ENCODE measurements at places on chromosomes 1 and 21.
A peak's percentile ranks its signal among the peaks of the same experiment; 100 is the strongest.

- DNase-seq: no peak
Observed at GRCh38 chr1:200564319-200564718, 56.2 kb downstream of the KIF14 start.

DNA sequence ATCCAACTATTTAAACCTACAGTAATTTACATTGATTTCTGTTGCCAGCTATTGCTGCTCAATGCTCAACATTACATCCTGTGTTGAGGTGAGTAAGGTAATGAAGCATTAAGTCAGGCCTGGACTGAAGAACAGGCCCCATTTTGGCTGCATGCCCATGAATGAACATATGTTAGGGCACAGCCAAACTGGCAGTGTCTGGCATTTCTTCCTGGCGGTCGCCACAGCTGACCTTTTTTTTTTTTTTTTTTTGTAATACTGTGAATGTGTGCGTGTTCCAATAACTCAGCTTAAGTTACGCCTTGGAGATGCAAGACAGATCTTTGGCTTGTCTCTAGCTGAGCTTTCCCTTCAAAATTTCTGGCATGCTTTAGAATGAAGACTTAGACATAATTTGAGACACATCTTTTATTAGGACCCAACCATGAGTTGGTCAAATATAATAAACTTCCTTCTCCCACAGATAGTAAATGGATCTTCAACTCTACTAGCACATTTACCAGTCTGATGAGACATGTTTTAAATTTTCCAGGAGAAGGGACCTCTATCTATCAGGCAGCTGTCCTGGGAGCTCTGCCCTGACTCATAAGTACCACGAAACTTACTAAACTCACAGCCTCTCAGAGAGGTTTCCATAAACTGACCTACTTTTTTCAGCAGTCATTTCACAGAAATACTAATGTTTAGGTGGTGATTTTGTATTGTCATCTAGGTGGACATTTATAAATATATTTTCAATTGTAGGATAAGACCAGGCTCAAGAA lies 341.1 kb upstream of the RUNX1 start:
- peak; percentile 50 for DNase-seq

GRCh38 chr1:195113471-195113870 lies 1494.8 kb downstream of the KCNT2 start:
- DNase-seq: no peak

GRCh38 chr1:208951908-208952307 lies 631.6 kb upstream of the CAMK1G start:
- no peak for DNase-seq

DNA sequence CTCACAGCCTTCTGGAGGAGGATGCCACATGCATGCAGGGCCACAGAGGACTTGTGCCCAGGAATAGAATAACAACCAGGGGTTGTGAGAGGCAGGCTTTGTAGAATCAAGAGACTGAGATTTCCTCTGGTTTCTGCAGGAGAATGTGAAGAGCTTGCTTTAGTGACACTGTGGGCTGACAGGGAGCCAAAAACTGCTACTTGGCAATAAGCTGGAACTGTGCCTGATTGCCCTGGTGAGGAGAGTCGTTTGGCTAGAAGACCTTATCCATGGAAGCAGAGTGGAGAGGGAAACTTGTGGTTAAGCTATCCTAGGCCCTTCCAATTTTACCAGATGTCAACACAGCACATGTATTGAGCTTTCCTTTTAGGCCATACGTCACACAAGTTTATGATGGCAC lies 902.1 kb downstream of the MRPL39 start:
- DNase-seq: no peak

GRCh38 chr1:61674221-61674620 lies 50.7 kb downstream of the TM2D1 start:
- DNase-seq: peak; percentile 27

GRCh38 chr1:35443768-35444518 lies 113.3 kb downstream of the KIAA0319L start:
- peak; percentile 19 for DNase-seq

GRCh38 chr1:119743308-119743707 lies 25.4 kb downstream of the HMGCS2 start:
- peak; percentile 24 for DNase-seq

DNA sequence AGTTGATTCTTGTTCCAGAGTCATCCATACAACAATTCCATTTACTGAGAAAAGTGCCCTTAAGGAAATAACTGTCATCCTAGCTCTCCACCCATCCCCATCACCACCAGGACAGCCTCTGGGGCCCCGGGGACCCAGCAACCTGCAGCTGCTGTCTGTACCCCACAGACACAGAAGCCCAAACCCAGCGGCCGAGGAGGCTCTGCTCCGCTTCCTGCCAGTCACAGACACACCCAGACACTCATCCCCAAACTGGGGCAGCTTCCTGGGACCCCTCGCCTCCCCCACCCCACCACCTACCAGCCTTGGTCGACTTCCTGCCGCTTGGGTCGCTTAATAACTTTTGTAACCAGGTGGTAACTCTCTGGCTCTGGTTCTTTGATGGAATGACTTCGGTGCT lies 121.6 kb upstream of the SLC25A33 start:
- DNase-seq: no peak
